ENCODE measurements at places on chromosomes 11 and 22.

DNA sequence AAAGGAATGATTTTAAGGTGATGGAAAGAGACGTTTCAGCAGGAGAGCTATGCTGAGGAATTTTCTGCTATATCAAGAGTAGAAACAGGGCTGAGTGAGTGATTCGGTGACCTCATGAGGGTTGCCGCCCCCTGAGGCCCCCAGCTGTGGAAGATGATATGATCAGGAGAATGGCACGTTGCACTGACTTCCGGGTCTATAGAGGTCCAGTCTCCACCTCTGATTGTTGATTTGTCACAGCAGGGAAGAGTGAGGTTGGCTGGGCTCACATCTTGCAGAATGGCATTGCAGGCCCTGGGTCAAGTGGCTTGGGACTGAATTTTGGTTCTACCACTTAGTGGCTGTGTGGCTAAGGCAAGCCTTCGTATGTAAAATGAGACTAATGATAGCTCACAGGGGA, 205.1 kb downstream of the SNX19 start:
- DNase-seq: no peak

DNA sequence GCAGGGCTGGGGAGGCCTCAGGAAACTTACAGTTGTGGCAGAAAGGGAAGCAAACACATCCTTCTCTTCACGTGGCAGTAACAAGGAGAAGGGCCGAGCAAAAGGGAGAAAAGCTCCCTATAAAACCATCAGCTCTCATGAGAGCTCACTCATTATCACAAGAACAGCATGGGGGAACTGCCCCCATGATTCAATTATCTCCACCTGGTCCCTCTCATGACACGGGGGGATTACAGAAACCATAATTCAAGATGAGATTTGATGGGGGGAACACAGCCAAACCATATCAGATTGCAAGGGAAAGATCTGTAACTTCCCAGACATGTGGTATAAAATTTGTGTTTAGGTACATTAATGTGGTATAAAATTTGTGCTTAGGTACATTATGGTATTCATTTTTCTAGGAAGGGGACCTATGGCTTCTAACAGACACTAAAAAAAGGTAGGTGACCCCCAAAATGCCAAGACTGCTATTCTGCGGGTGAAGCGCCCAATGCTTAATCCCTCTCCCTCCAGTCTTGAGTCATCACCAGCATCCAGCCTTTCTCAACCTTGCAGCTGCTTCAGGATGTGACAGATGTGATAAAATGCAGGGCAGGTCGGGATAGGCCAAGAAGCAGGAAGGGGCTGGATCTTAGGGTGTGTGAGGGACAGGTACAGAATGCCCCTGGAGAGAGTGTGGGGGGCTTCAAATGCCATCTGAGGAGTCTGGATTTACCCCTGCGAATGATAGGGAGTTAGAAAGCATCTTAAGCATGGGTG, 57.7 kb upstream of the AMPD3 start:
- no peak for DNase-seq

GRCh38 chr11:121367844-121368225, 75.3 kb downstream of the SC5D start:
- no peak for DNase-seq

GRCh38 chr11:115670538-115671205, 166.5 kb upstream of the CADM1 start:
- no peak for DNase-seq

GRCh38 chr11:19239039-19239438, 1.7 kb downstream of the E2F8 start:
- no peak for DNase-seq

DNA sequence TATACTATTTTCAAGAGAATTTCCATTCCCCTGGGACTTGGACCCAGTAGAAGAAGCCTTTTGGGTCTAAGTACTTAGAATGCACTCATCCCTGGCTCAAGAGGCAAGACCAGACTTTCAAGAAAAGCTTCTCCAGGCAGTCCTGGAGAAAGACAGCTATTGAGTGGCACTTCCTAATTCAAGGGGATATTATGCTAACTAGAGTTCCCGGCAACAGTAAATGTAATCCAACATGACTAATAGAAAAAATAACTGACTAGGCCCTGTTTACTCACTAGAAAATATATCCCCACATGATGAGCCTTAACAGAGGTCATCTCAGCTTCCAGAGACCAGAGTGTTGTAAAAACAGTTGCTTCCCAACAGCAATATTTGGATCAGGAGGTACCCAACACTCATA, 47.2 kb upstream of the AKIP1 start:
- DNase-seq: no peak

- no peak for DNase-seq
These were observed 19.4 kb upstream of the FBLN1 start for GRCh38 chr22:45483319-45483718.

- no peak for DNase-seq
These were observed 739 bp downstream of the ZMAT5 start for GRCh38 chr22:29765905-29766631.

DNA sequence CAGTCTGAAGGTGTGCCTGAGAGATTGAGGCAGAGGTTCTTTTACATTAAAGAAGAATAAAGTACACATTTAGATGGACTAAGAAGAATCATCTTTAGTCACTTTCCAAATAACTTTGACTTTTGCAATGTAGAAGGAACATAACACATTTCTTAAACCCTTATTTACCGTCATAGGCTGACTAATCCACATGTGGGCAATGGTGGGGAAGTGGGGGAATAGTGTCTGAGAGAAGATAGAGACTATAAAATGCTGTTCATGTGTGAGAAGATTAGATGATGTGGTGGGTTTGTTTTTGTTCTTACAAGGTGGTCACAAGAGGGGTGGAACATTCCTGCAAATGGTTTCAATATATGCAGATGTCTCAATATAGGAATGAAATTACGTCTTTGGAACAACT, 1.8 kb downstream of the MS4A4A start:
- no peak for DNase-seq

DNA sequence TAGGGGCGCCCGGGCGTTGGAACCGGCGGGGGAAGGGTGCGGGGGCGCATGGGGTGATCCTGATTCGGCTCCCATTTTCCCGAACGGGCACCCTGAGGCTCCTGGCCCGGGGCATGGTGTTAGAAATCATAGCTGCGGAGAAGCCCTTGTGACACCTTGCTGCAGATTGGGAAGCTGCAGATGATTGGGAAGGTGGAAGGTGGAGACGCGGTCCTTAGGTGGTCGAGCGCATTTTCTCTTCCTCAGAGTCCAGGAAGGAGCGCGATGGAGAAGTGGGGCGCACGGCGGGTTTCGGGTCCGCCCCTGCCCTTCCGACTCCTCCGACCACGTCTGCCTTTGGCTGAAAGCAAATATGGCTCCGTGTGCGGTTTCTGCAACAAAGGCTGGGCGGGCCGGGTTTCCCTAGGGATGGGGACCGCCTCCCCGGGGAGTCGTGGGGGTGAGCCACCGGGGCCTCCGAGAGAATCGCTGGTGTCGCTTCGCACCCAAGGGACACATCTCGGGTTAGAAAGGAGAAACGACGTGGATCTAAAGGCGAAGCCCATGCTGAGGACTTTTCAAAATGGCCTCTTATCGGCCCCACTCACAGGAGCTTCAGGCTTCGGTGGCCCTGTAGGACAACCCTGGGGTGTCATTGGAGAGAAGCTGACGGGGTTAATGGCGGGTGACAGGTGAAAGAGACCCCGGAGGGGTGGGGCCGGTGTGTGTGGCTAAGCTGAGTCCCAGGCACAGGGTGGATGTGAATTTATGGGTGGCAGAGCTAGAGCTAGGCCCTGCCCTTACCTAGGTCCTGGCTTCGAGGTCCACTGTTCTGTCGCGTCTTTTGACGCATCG, 707 bp upstream of the FTH1 start:
- no peak for DNase-seq

DNA sequence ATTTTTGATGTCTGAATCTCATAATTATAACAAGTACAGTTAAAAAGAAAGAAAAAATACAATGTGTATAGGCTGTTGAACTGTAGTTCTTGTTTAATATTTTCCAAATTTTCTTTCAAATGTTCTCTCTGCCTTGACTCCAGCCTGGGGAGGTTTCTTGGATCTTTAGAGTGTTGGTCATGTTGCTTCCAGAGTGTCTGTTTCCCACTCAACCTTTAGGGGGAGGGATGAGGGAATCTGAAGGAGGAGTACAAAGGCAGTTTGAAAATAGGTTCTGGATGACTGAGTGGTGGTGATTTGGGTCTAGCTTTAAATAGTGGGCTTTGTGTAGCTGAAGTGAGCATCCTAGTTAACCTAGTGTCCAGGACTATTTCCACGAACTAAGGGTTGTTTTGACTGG, 2.0 kb downstream of the CTNND1 start:
- no peak for DNase-seq

GRCh38 chr22:41015003-41015402, 63.8 kb downstream of the RBX1 start:
- no peak for DNase-seq

DNA sequence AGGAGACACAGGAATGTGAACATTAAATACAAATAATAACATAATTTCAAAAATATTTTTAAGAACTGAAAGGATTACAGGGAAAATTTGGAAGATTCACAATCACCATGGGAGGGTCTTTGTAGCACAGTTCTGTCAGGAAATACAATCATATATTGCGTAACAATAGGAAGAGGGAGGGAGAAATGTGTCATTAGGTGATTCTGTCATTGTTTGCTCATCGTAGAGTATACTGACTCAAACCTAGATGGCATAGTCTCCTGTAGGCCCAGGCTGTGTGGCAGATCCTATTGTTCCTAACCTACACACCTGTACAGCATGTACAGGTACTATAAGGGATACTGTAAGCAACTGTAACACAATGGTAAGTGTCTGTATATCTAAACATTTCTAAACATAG, 330.4 kb downstream of the BRD1 start:
- no peak for DNase-seq

- DNase-seq: no peak
These were observed 32.2 kb downstream of the MMP20 start for GRCh38 chr11:102592634-102593581.

DNA sequence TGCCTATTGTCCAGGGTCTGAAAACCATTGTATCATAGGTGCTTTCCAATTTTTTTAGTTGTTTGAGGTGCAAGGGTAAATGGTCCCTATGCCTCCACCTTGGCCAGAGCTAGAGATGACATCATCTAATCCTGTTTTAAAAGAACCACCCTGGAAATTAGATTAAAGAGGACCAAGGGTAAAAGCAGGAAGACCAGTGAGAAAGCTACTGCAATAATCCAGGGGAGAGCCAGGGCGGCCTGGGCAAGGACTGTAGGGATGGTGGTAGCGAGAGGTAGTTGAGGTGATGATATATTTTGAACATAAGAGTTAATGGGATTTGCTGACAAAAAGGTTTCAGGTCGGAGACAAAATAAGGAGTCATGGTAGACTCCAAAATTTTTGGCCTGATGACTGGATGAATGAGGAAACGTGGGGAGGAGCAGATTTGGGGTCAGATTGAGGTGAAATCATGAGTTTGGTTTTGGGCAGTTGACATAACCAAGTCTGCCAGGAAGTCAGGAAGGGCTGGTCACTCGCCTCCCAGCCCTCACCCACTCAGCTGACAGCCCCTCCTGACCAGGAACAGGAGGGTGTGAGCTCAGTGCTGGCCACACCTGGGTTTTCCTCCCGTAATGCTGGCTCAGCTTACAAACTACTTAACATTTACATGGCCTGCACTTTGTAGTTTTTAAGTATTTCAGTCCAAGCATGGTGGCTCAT, 23.0 kb downstream of the SCN4B start:
- no peak for DNase-seq

- DNase-seq: no peak
These were observed 86.1 kb downstream of the ARHGAP8 start for GRCh38 chr22:44838316-44839016.

GRCh38 chr22:37848587-37849088, 581 bp upstream of the EIF3L start:
- DNase-seq: no peak

GRCh38 chr11:10572533-10572932, 4.1 kb upstream of the LYVE1 start:
- no peak for DNase-seq

- no peak for DNase-seq
These were observed 92.9 kb downstream of the PTPRJ start for GRCh38 chr11:48073031-48073861.

- no peak for DNase-seq
These were observed 25.0 kb downstream of the KRTAP5-5 start for GRCh38 chr11:1654388-1655167.

DNA sequence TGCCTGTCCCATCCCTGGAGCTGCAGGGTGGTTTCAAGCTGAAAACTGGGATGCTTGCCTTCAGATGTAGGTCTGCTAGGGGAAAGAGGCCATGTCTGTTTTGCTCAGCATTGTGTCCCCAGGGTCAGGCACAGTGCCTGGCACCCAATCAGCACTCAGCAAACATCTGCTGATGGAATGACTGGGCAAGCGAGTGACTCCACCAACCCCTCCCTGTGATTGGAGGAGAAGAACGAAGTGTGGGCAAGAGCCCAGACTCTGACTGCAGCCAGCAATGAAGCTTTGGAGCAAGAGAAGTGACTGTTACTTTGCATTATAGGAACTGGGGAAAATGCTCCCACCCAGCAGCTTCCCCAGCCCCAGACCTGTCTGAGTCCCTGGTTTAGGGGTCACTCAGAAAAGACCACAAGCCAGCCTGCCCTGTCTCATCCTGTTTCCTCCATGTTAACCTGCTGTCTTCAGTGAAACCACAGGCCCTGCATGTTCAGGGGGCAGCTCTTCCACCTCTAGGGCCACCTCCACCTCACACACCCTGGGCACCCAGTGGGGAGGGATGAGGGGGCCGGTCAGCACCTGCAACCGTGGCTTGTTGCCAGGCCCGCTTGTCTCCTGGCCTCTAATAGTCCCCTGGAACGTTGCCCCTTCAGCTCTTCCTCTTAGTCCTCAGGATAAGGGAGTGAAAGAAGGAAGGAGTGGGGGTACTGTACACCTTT, 147.4 kb downstream of the TRIM29 start:
- DNase-seq: no peak

DNA sequence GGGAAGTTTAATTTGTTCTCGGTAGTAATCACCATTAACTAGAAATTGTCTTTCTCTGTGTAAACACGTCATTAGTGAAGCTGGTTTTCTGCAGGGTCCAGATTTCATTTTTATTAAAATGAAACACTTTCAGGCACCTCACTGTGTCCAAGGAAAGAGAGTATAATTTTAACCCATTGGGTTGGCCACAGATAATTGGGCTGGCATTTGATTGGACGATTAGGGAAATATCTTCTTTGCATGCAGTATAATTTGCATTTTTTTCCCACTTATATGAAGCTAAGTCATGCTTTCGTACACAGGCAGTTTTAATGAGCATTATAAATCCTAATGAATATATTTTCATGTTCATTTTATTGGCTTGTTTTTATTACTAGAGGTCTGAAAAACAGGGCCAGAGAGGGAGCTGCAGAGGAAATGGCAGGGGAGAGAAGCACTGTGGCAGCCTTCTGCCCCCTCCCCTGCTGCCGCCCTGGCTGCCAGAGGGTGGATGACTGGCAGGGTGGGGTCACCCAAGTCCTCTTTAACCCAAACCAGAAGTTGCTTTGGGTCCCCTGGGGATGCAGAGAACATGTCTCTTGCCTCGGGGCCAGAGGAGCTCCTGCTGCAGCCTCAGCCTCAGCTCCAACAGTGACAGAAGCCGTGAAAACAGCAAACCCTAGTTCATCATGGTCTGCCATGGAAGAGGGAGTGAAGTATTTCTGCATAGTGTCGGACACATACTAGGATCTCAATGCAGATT, 93.9 kb downstream of the PKNOX2 start:
- no peak for DNase-seq

GRCh38 chr11:70029861-70030380, 48.2 kb upstream of the ANO1 start:
- no peak for DNase-seq

GRCh38 chr11:64499261-64500004, 91.6 kb upstream of the SLC22A12 start:
- no peak for DNase-seq
